Activated CD4-positive, CD25-positive, alpha-beta regulatory T cell treated with anti-CD3 and anti-CD28 coated beads, Interleukin-2, amount 50 U/mL, for 24 hours (primary cell): ENCODE measurements at places on chromosomes 1 and 21.

DNA sequence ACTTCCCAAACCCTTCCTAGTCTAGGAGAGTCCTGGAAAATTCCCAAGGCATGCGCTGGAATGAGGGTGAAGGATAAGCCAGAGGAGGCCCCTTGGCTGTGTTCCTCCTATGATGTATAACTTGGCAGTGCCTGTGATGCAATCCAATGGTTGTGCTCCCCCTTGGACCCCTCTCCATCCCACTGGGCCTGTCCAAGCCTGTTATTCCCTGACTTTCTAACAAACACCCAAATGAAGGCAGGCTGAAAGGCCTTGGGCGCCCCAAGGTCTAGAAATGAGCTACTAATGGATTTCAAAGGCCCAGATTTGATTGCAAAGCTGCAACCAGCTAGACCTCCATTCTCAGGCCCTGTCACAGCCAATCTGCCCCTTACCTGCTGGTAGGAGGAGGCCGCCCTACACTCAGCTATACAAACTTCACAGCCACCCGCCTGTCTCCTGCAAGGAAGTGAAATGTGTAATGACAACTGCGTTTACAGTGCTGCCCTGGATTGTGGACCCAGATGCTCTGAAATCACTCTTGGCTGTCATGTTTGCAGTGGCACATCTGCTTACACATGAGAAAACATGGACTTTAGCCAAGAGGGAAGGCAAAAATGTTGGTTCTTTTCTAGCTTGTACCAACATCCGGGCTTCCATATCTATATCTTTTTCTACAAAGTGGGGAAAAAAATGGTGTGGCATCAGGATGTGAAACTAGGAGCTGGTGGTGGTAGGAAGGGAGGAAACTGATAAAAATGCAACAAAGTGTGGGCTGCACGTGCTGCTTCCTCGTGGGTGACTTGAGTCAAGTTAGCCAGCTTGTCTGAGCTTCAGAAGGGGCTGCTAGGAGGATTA, 130.4 kb downstream of the TRABD2B start:
- ATAC-seq: no peak

- no peak for ATAC-seq
Measured at GRCh38 chr1:99264201-99265021, at the start of gene PLPPR4. TSS of gene PLPPR4 (plus strand) at chr1:99264492. CDS start at chr1:99264594, 102 bp downstream.

DNA sequence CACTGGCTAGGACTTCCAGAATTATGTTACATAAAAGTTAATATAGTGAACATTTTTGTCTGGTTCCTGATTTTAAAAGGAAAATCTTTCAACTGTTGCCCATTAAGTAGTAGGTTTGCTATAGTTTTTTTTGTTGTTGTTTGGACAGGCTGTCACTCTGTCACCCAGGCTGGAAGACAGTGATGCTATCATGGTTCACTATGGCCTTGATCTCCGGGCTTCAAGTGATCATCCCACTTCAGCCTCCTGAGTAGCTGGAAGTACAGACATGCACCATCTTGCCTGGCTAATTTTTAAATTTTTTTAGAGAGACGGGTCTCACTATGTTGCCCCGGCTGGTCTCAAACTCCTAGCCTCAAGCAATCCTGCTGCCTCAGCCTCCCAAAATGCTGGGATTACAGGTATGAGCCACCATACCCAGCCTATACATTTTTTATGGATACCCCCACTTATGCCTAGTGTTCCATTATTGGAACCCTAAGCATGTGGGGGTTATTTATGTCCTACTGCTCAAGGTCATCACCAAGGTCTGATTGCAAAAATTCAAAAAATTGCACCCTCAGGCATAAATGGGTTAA, 6.5 kb downstream of the CTXND2 start:
- no peak for ATAC-seq

GRCh38 chr1:89261926-89262515, 10.6 kb downstream of the GBP5 start:
- ATAC-seq: no peak

DNA sequence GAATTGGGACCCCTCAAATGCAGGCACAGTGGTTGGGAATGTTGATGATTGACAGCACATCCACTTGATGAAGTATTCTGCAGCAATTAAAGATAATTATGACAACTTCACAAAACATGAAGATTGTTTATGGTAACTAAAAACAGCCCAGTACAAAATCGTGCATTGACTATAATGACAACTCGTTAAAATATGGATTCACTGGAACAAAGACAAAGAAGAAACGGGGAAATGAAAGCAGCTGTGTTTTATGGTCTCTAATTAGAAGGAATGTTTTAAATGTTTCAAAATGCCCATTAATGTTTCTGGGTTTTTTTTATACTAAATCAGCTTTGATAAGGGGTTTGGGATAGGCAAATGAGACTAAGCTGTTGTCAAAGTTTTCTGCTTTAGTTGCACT, 36.1 kb downstream of the NIPAL3 start:
- ATAC-seq: no peak

- peak; percentile 64 for ATAC-seq
Measured at GRCh38 chr21:46605767-46606426, 1.0 kb upstream of the S100B start.

- ATAC-seq: no peak
Measured at GRCh38 chr1:109984190-109984455, 442 bp upstream of the AHCYL1 start.
